Activated CD4-positive, alpha-beta T cell treated with anti-CD3 and anti-CD28 coated beads, Interleukin-10, Interleukin-2, amounts not matched to agents 100 ng/mL and 50 ng/mL, durations not matched to agents 16 hours and 8 hours (primary cell): ENCODE measurements at places on chromosomes 3 and 15.

- DNase-seq: no peak
Measured at GRCh38 chr3:66052721-66053549, 14.2 kb upstream of the MAGI1 start.

DNA sequence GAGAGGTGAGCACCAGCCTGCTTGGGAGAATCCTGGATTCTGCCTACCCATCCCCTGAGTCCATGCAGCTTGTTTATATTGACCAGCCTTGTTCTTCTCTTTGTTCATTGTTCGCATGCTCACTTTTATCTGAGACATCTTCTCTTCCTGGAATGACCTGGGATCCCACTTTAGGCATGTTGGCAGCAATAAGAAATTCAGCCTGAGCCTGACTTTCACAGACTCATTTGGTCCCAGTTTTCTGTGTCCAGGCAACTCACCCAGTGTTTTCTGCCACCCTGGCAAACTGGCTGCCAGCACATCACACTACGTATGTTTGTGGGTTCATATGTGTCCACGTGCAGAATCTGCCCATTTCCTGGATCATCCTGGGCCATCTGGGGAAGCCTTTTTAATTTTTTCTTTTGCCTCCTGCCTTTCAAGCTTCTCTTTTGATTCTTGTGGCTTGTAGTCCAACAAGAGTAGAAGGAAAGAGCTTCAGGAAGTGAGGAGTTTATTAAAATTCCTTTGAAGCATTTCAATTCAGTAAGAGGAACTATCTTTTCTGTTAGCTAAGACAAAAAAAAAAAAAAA lies 199.9 kb downstream of the FNDC3B start:
- no peak for DNase-seq

DNA sequence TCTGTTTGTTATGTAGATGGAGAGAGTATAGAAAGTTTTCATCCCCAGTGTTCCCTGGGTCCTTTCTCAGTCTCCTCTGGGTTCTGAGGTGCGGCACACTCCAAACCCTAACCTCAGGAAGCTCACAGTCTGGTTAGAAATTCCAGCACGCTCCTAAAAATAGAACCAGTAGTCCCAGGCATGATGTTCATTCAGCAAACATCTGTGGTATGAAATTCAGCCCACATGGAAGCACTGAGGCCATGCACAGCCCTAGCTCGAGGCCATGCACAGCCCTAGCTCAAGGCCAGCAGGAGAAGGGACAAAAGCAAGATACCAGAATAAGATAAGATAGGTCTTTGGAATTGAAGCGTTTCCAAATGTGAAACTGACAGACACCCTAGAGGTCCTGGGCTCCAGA lies 82.3 kb upstream of the OXTR start:
- no peak for DNase-seq

DNA sequence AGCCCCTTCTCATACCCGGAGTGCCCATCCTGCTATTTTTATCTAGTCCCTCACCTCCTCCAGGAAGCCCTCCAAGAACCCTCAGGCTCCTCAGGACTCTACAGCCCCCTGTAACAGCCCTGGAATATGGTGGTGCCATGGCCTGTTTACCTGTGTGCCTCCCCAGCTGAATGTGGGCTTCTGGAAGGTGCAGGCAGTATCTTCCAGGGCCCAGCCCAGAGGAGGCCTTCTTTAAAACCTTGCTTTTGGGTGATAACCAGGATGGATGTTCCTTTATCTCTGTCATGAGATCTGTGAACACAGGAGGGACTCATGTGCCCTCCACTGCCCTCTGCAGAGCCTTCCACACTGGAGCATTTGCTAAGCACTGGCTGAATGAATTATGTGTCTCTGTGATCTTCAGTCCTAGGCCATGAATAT lies 36.7 kb upstream of the MRPS22 start:
- DNase-seq: no peak

DNA sequence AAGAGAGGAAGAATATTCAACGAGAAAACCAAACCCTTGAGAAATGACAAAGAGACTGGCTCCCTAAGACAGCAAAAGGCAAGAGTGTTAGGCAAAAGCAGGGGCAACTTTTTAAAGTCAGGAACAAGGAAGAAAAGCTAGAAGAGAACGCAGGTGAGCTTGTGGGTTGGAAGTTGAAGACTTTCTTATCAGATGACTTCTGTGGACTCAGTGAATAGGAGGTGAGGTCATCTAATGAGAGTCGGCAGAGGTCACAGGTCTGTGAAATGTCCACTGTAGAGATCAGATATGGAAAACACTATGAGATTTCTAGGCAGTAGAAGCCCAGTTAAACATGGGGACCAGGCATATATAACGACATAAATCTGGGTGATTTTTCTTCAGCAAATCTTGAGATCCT lies 27.2 kb upstream of the TNIK start:
- DNase-seq: no peak
